ENCODE measurements at places on chromosomes 13 and 19. TPM values are rescaled to one million over a fixed set of nuclear protein-coding genes. Genes with fewer than 3 reads are reported as not detected.

The C19orf85 gene
- polyA plus RNA-seq: not detected

The SIGLEC12 gene
- not detected for polyA plus RNA-seq

The CGB2 gene
- not detected for polyA plus RNA-seq

GRCh38 chr13:114100446-114101357 lies 31.7 kb downstream of the RASA3 start:
- H3K4me1 ChIP-seq: peaks cover 5% of the 10 kb centered on the region
- no peaks in the 10 kb centered on the region for H3K36me3 ChIP-seq
- DNase-seq: peak; percentile 62
- H3K27ac ChIP-seq: peak overlapping the region; percentile 82

DNA sequence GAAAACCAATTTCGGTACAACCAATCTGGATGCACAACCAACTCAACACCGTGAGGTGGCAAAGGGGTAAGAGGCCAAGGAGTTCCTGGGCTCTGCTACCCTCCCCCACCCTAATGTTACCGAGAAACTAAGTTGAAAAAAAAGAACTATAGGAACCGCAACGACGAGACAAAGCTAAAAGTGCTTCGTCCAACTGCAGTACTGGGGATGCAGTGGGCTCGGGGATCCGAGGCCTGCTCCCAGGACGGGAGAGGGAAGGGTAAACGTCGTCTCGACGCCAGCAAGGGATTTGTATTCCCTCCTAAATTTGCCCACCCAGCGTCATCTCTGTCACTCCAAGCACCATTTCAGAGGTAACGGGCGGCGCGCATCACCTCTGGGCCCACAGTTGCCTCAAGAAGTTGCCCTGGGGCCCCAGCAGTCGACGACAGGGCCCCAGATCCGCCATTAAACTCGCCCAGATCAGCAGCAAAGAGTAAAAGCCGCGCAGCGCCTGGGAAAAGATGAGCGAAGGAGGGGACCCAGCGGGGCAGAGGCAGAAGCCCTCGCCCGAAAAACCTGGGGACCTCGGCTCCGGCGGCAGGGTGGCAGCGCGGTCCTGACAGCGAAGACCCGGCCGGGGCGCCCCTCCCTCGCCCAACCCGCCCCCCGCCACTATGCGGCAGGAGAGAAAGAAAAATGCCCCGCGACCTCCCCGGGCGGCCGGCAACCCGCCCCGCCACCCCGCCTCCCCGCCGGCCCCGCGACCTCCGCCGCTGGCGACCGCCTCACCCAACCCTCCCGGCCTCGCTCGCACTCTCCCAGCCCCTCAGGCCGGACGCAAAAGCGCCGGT lies 752 bp downstream of the ZMYM5 start:
- H3K27ac ChIP-seq: peak overlapping the region; percentile 100
- no peaks in the 10 kb centered on the region for H3K36me3 ChIP-seq
- peak overlapping the region; percentile 84 for H3K4me3 ChIP-seq
- DNase-seq: peak; percentile 75

DNA sequence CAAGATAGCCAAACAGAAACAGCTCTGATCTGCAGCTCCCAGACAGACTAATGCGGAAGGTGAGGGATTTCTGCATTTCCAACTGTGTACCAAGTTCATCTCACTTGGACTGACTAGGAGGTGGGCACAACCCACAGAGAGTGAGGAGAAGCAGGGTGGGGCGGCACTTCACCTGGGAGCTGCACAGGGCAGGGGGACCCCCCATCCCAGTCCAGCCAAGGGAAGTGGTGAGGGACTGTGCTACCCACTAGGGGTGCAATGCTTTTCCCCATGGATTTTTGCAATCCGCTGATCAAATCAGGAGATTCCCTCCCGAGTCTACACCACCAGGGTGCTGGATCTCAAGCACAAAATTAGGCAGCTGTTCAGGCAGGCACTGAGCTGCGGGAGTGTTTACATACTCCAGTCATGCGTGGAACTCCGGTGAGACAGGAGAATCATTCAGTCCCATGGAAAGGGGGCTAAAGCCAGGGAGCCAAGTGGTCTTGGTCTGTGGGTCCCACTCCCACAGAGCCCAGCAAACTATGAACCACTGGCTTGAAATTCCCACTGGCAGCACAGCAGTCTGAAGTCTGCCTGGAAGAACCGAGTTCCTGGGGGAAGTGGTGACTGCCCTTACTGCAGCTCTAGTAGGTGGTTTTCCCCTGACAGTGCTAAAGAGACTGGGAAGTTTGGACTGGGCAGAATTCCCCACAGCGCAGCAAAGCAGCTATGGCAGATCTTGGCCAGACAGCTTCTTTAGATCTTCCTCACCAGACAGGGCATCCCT lies 85.1 kb upstream of the UFM1 start:
- H3K27ac ChIP-seq: no peak overlapping the region
- H3K36me3 ChIP-seq: no peaks in the 10 kb centered on the region
- no peaks in the 10 kb centered on the region for H3K4me1 ChIP-seq

GRCh38 chr19:19214892-19215291 lies 3.1 kb downstream of the NCAN start:
- H3K36me3 ChIP-seq: no peaks in the 10 kb centered on the region
- no peak overlapping the region for H3K27ac ChIP-seq
- no peak overlapping the region for H3K4me3 ChIP-seq
- DNase-seq: no peak

All from pancreas (tissue), 10 donors.